SIG-M5 (cell line): ENCODE measurements at places on chromosomes 1 and 21.

DNA sequence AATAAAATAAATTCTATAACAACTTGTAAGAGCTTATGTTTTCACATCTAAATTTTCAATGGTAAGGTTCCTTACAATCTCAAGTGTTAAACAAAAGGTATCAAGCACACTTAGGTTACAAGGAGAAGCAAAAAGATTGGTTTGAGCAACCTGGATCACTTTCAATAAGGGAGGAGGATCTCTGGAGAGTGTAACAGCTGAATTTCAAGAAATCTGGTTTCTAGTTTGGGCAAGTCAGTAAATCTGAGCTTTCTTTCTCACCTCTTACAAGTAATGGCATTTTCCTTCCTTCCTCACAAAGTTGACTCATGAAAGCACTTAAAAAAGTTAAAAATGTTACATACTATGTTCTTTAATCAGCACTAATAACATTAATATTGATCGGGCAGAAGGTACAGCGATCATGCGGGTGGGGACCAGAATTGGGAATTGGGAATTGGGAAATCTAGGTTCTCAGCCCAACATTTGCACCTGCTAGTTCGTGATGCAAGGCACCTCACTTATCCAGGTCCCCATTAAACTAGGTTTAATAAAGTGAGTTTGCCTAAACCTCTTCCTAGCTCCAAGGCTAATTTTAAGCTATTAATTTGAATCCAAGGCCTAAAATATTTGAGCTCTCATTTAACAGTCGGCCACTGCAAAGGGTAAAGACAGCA is 3.1 kb downstream of the NUCKS1 start:
- no peak for DNase-seq

DNA sequence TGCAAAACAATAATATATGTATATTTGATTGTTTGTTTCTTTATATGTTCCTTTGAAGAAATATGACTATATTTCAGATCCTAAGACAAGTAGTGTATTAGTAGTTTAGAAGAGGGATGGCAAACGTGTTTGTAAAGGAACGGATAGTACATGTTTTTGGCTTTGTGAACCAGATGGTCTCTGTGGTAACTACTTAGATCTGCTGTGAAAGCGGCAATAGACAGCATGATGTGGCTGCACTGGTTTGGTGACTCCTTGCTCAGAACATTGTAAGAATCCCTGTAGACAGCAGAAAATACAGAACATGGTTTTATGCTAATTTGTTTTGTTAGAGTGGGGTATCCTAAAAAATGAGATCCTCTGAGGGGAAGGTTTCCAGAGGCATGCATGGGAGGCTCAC is 3.1 kb downstream of the ACADM start:
- DNase-seq: no peak

GRCh38 chr1:15388201-15388880 is 21.3 kb upstream of the EFHD2 start:
- DNase-seq: no peak

GRCh38 chr1:153698923-153699714 is 20.6 kb downstream of the NPR1 start:
- no peak for DNase-seq

DNA sequence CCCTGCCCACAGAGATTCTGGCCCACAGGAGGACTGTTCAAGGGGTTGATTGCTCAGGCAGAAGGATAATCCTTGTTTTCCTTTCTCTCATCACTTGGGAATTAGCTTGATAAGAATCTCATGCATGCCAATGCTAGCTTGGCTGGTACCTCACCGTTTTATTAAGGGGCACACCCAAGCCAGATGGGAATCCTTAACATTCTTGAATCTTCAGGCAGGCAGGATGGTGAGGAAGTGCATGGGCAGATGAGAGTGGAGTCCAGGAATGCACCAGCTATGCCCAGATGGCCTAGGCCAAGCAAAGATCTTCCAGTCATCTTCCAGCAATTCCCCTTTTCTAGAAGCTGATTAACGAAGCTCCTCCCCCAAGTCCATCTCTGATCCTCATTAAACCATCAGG is 4.1 kb upstream of the LCE7A start:
- no peak for DNase-seq

DNA sequence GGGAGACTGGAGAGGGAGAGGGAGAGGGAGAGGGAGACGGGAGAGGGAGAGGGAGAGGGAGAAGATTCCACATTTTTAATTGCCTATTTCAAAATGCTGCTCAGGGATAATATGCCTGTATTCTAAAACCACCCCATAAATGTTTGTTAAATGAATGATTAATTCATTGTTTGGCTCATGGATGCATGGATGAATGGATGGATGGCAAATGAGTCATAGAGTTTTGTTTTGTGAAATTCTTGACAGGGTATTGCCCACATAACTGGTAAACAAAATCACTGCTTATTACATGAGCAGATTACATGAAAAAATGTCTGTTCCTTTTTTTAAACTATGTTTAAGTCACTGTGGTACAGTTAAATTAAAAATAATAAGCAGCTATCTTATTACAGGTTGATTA is 220.4 kb downstream of the ZP4 start:
- no peak for DNase-seq

- DNase-seq: no peak
Measured at GRCh38 chr1:51421964-51422363, 91.6 kb upstream of the TTC39A start.

DNA sequence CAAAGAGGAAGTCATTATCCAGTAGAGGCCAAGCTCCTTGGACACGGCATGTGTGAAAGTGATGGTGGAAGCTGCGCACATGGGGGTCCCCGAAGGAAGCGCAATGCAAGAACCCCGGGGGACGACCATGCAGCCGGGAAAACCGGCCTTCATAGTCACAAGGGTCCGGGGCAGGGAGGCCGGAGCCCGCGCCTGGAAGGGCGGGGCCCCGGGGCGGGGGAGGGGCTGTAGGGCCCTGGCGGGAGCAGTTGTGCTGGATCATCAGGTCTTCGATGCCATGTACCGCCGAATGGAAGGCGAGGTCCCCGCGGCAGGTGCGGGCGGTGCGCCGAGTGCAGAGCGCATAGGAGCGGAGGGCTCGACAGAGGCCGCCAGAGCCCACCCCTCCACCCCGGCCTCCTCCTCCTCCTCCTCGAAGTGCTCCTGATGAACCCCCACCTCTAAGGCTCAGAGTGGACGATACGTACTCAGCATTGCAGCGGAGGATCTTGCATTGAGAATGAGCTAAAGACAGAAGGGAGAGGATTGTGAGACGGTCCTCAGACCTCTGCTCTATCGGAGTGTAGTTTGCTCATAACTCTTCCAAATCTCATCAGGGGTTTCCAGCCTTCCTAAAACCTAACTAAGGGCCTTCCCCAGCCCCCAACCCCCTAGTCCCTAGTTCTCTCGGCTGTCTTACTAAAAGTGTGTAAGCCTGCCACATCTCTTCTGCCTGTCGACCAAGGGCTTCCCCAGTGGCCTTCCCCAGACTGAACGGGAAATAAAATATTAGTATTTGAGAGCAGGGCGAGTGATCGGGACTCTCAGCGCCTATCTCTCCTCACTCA is 2.1 kb downstream of the HJV start:
- no peak for DNase-seq

DNA sequence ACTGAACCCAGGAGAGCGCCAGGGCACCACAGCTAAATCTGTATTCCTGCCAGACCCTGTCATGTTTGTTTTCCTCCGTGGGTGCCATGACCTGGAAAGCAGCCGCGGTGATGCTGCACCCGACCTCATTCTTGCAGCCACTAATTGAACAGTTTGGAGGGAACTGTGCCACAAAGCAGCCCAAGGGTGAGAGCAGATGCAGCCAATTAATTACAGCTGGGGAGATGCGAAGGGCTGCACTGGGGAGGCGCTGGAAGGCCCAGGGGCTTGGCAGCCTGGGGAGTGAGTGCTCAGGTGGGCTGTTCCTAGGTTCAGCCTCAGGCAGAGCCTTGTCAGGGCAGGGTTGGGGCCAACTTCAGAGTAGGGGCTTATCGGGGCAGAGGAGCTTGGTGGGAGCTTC is 158.4 kb upstream of the CD34 start:
- DNase-seq: no peak
